ENCODE measurements at places on chromosomes 7 and 10.
A peak's percentile ranks its signal among the peaks of the same experiment; 100 is the strongest.

- no peak for DNase-seq
Measured at GRCh38 chr10:127563718-127564553, 14.8 kb downstream of the NPS start.

DNA sequence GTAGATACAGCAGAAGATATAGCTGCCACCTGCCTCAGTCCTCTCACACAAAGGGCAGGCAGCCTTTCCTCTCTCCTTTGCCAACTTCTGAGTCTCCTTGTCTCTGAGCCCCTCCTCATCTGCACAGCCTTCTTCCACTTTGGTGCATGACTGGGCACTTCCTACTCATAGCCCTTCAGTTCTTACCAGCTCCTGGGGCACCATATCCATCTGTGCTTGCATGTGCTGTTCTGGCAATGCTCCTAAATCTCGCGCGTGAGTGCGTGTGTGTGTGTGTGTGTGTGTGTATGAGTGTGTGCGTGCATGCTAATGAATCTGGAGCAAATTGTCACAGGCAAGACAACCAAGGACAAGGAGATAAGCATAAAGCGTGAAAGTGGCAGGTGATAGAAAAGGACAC, 1271.6 kb upstream of the SORCS1 start:
- no peak for DNase-seq

- peak; percentile 95 for DNase-seq
Measured at GRCh38 chr10:126215746-126216631, 172.3 kb downstream of the ADAM12 start.

DNA sequence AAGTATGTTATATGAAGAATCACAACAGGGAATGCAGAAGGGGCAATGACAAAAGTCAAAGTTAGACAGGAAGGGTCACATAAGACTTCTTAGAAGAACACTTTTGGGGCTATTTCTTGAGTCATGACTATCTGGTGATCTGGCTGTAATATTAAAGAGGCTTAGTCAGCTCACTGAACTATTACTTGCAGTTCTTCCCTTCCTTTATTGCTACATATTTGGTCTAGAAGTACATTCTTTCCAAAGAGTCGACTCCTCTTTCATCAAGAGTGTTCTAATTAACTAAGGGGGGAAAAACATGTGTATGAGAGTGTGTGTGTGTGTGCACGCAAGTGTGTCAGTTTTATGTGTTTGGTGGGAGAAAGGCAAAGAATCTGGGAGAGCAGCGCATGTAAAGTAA, 247.3 kb upstream of the LRRTM3 start:
- DNase-seq: peak; percentile 1

DNA sequence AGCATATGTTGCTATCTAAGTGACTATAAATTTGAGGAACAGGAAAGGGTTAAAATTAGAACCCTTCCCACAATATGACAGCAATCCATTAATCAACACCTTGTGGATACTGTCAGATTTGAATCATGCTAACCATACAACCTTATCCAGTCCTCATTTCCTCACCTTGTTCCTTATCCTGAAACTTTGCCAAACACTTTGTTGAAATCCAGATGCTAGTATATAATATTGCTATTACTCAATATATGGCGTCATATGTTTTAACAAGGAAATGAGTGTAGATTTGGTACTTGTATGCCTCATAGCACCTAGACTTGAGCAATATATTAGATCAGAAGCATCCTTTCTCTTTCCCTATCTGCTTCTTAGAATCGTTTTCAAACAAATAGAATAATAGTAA, 66.3 kb upstream of the SLC25A13 start:
- DNase-seq: peak; percentile 67

GRCh38 chr7:99021941-99022560, 121.9 kb downstream of the SMURF1 start:
- no peak for DNase-seq

- DNase-seq: peak; percentile 56
Measured at GRCh38 chr7:99042957-99043356, 101.0 kb downstream of the SMURF1 start.

DNA sequence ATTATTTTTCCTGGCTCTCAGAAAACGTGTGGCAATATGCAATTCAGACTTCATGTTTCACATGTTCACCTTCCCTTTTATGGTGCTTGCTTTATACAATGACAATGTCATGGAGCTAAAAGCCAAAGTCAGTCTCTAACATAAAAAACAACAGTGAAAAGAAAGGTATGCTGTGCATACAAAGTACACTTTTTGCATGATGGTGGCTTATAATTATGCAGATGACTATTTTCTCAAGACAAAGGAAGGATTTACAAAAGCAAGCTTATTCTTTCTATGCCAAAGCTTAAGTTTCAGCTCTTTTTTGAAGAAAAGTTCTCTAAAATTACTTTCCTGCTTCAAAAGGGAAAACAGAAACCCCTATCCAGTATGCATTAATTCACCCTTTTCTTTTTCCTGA, 15.6 kb downstream of the ERCC6 start:
- no peak for DNase-seq

- no peak for DNase-seq
Measured at GRCh38 chr7:69411018-69411417, 187.3 kb upstream of the AUTS2 start.

DNA sequence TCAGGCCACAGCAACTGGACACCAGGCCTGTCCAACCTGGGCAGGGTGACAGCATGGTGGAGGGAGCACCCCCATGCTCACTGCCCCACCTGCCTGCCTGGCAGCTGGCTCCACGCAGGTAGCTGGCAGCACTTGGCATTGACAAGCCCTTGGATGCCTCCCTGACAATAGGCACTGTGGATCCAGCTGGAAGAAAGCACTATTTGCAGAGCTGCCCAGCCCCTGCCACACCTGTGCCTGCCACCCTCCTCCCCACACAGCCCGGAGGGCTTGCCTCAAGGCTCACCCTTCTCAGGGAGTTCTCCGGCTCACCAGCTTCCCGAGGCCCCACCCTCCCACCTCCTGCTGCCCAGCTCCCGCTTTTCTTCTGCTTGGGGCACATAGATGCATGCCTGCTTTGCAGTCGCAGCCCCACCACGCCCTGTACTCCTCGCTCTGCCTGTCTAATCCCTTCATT, 160.1 kb downstream of the NEURL1 start:
- DNase-seq: no peak

- no peak for DNase-seq
Measured at GRCh38 chr7:117755136-117755535, 118.1 kb downstream of the CTTNBP2 start.

- DNase-seq: no peak
Measured at GRCh38 chr10:4426866-4427265, 399.1 kb upstream of the AKR1E2 start.

GRCh38 chr10:124709861-124710260, 34.3 kb downstream of the FAM53B start:
- DNase-seq: no peak

DNA sequence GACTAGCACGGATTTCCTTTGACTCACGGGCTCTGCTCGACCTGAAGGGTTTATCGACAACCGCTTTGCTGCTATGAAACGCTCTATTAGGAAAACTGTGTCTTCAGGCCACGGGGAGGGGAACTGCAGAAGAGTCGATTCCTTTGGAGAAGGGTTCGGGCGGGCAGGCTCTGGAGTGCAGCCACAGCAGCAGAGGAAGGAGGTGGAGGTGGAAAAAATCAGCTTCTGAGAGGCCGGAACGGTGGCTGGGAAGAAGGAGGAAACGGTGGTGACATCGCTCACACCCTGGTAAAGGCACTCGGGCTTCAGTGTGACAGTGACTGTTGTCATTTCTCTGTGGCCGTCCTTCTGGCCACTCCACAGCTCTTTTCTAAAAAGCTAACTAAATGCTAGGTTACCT, 64.6 kb upstream of the MGMT start:
- DNase-seq: no peak

DNA sequence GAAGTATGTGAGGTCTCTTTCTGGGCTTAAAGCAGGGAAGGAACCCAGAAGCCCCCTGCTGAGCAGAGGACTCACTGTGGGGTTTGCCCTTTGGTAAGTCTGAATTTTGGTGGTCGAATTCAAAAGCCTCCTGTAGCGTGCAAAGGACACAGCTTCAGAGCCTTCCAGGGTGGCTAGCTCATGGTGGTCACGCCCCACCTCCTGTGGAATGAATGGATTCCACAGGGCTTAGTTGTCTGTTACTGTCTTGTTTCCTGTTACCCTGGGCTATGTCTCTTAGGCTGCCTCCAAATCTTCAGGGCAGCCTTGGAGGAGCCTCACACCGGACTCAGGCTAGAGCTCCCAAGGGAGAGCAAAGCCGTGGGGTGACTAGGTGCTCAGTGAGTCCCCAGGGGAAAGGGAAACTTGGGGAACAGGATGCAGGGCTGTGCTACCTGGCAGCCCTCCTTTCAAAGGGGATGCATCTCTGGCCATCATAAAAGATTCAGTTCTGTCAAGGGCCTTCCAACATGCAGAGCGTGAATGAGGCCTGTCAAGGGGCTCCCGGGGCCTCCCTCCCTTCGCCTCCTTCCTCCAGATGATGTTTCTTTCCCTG, 211.7 kb downstream of the CCSER2 start:
- peak; percentile 56 for DNase-seq

- DNase-seq: peak; percentile 33
Measured at GRCh38 chr10:44045020-44045419, 339.9 kb downstream of the CXCL12 start.

- peak; percentile 84 for DNase-seq
Measured at GRCh38 chr10:22630234-22631174, 83.9 kb downstream of the PIP4K2A start.

- no peak for DNase-seq
Measured at GRCh38 chr7:37549076-37549931, 100.6 kb upstream of the ELMO1 start.

- DNase-seq: no peak
Measured at GRCh38 chr10:52245547-52245946, 68.5 kb upstream of the DKK1 start.

DNA sequence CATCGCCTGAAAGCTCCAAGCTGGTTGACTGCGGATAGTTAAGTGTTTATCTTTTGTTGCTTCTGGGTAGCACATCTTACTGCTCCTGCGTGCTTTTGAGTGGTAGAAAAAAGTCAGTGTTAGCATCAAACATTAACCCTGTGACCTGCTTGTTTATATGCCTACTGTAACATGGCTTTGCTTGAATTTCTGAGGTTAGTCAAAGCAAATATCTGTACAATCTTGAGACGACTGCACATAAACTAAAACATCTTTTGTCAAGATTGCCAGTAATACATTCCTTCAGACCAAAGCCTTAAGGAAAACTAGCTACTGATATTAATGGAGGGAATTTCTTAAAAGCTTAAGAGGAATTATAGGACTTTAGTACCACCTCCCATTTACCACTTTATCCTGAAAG, 163.7 kb downstream of the BAMBI start:
- peak; percentile 98 for DNase-seq

GRCh38 chr7:110861163-110861562, 229.8 kb upstream of the LRRN3 start:
- no peak for DNase-seq

DNA sequence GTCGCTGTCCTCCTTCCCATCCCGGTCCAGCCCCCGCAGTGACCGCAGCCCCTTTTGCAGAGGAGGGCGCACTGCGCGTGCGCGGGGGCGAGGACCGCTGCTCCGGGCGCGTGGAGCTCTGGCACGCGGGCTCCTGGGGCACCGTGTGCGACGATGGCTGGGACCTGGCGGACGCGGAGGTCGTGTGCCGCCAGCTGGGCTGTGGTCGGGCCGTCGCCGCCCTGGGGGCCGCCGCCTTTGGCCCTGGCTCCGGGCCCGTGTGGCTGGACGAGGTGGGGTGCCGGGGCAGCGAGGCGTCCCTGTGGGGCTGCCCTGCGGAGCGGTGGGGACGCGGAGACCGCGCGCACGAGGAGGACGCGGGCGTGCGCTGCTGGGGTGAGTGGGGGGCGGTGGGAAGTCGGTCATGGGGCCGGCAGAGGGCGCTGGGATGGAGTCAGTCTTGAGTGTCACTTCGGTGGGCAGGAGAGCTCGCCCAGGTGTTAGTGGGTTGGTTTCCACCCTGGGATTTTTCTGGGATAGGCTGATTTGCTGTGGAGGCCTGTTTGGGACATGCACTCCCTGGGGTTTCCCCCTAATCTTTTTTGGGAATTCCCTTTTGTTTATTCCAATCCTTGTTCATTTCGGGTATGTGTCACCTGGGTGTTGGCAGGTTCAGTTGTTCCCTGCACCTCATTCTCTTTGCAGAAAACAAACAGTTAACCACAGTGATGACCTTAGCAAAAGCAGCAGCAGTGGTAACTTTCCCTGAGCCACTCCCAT, 11.6 kb downstream of the SCART1 start:
- no peak for DNase-seq

GRCh38 chr7:130181263-130181605, 24.0 kb downstream of the TMEM209 start:
- DNase-seq: no peak

- peak; percentile 51 for DNase-seq
Measured at GRCh38 chr7:28626624-28627262, 214.4 kb downstream of the CREB5 start.

- DNase-seq: no peak
Measured at GRCh38 chr7:27941522-27941921, 201.6 kb downstream of the TAX1BP1 start.

- peak; percentile 98 for DNase-seq
Measured at GRCh38 chr10:3525832-3526449, 259.1 kb downstream of the KLF6 start.

DNA sequence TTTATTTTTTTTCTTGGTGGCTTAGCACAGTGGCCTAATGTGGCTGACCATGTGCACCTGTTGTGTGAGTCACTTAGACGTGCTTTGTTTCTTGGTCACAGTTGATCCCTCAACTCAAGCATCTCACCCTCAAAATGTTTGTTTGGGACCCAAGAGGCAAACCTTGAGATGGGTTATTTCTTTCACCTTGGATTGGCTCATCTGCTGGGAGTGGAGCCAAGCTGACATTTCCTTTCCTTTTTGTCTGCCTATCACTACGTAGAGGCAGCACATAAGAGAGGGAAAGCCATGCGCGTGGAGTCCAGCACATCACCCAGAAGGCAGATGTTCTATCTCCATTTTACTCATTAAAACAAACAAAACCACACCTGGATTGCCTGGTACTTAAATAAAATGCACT, 6.4 kb upstream of the PRKCQ start:
- no peak for DNase-seq

DNA sequence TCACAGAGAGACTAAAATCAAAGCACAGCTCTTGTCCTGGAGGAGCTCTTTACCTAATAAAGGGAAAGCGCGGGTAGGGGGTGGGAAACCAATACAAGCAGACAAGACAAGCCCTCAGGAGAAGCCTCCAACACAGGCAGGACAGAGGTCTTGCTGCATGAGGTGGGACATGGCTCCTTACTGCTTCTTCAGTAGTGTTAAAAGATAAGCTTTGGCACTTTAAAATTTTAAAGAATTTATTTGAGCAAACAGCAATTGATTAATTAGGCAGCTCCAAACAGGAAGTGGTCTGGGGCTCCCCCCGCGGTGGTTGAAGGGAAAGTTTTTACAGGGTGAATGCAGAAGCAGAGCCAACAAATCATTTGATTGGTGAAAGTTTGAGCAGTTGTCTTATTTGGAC, 50.3 kb upstream of the MACC1 start:
- DNase-seq: no peak

DNA sequence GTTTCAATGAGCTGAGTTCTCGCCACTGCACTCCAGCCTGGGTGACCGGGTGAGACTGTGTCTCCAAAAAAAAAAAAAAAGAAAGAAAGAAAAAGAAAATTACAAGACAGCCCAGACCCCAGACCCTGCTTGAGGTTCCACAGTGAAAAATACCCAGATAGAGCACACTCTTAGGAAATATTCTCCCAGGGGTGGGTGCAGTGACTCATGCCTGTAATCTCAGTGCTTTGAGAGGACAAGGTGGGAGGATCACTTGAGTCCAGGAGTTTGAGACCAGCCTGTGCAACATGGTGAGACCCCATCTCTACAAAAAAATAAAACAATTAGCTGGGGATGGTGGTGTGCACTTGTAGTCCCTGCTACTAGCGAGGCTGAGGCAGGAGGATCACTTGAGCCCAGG, 41.1 kb upstream of the GTF2IRD1 start:
- DNase-seq: peak; percentile 30

- DNase-seq: peak; percentile 32
Measured at GRCh38 chr10:82150123-82150900, 275.3 kb downstream of the NRG3 start.
